ENCODE measurements at places on chromosomes 11 and 22. TPM values are rescaled to one million over a fixed set of nuclear protein-coding genes. Genes with fewer than 3 reads are reported as not detected.

Gene DNAJB7
- not detected for total RNA-seq

Gene SERPING1
- not detected for total RNA-seq

Gene MTA2
- total RNA-seq = 269 TPM

Gene SCGB1D1
- total RNA-seq = not detected

Measured in pulmonary artery endothelial cell (primary cell).